Frontal cortex (tissue), 4 donors: ENCODE measurements at places on chromosomes 2 and 18. TPM values are rescaled to one million over a fixed set of nuclear protein-coding genes. Genes with fewer than 3 reads are reported as not detected.

CD8B2 gene
- total RNA-seq, result under 0.01 TPM

COQ10B gene
- 35.9 TPM for total RNA-seq

NPAS2 gene
- total RNA-seq, result 6.5 TPM

DNA sequence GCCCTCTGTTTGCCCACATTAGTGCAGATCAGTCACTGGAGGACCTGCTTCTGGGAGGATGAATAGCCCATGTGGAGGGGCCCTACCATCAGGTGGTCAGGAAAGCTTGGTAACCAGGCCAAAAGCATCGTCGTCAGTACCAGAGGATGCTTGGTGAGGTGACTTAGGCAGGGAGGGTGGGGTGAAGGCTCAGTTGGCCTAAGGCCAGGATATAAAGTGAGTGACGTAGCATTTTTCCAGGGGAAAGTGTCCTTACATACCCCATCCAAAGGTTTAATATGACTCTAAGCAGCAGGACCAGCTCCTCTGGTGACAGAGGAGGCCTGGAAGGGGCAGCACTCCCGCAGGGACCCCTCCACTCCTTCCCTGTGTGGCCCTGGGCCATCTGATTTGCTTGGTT is 27.7 kb upstream of the DNMT3A start:
- DNase-seq, result no peak

- DNase-seq, result peak; percentile 30
Observed at GRCh38 chr2:102806250-102806837, 44.5 kb downstream of the TMEM182 start.

GRCh38 chr18:66005831-66006588 is 255.2 kb downstream of the CDH7 start:
- DNase-seq, result no peak

GRCh38 chr2:222295368-222296062 is 3.3 kb downstream of the PAX3 start:
- no peak for DNase-seq

DNA sequence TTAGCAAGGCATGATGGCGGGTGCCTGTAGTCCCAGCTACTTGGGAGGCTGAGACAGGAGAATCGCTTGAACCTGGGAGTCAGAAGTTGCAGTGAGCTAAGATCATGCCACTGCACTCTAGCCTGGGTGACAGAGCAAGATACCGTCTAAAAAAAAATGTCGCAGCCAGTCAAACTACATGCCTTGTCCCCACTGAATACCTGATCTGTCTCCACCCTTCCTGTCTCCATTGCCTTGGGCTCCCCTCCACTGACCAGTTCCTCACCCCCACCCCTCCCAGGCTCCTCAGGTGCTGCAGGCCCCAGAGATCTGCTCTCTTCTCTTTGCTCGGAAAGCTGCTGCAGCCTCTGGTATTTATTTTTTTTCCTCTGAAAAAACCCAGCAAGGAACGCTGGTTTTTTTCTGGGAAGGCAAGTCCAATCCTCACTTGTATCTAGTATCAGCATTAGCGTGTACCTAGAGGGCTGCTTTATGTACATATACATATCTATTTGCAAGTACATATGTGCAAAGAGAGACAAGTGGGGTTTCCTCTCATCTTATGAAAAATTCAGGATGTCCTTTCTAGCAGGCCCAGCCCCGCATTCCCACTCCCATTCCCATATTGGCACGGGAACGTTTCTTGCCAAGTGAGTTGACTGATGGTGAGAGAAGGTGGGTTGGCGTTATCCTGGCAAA is 4.4 kb downstream of the PSD4 start:
- no peak for DNase-seq

DNA sequence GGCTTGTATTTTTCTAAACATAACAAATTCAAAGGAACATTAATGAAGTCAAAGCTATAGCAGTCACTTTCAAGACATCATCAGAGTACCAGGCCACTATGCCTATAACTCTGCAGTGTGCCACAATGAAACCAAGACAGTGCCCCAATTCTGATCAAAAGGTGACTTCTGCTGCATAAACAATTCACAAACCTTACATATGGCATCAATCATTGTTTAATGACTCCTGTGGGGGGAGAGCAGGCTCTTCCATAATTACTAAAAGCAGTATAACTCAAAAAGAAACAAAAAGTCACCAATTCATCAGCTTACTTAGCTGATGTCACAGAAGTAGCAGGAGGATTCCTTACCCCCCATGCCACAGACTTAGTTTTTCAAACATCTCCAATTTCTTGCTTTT is 15.5 kb downstream of the LPIN2 start:
- no peak for DNase-seq

GRCh38 chr2:150357770-150358467 is 129.5 kb downstream of the RND3 start:
- no peak for DNase-seq

GRCh38 chr2:8806885-8807704 is 30.3 kb downstream of the KIDINS220 start:
- DNase-seq, result no peak

DNA sequence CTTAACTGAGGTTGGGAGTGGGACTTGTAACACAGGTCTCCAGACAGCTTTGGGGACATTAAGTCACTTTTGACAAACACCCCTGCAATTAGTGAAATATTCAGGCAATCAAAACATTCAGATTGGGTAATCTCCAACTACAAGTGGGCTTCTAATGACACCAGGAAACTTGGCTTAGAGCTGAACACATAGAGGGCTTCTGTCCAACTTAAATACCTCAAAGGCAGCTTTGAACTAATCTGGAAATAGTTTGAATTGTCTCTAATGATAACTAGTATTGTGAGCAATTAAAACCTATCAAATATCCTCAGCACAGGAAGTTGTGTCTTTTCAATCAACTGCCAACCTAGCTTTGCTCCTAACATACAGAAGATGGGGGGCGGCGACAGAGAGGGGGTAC is 5.1 kb upstream of the ASPRV1 start:
- no peak for DNase-seq

DNA sequence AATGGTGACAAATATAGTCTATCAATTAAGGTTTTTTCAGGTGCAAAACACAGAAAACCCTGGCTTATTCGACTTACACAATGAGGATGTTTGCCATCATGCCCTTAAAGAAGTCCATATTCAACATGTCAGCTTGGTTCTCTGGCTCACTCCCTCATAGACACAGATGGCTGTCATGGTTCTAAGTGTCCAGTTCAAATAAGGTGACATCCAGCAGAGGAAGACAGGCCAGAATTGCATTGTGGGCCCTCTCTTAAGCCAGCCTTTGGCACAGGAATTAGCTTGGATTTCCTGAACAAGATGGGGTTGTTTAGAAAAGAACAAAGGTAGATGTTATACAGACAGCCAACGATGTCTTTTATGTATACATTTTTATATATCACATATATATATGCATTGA is 18.7 kb upstream of the SLC1A4 start:
- DNase-seq, result no peak
